Thyroid gland (tissue), 4 donors: ENCODE measurements at places on chromosomes 2 and 18. TPM values are rescaled to one million over a fixed set of nuclear protein-coding genes. Genes with fewer than 3 reads are reported as not detected.
A peak's percentile ranks its signal among the peaks of the same experiment; 100 is the strongest.

- H3K27me3 ChIP-seq, result no peaks in the 10 kb centered on the region
- no peak overlapping the region for H3K27ac ChIP-seq
- DNase-seq, result no peak
- no peak overlapping the region for H3K4me3 ChIP-seq
Measured at GRCh38 chr2:66134138-66134701, 300.7 kb upstream of the MEIS1 start.

MC4R gene
- total RNA-seq, result not detected

DNA sequence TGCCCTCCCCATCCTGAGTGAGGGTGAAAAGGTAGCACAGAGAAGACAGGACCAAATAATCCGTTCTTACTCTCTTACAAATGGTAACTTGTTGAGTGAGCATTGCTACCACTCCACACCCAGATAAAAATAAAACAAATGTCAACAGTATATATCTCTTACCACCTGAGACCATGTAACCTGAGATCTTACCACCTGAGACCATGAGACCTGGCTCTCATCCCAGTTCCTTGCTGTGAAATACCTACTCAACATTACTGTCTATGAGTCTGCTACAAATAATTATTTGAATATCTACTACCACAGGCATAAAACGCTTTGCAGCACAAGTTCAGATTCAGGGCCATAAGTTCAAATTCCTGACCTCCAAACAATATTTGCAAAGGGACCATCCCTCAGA, 234.7 kb downstream of the C1D start:
- no peak overlapping the region for H3K27ac ChIP-seq
- no peaks in the 10 kb centered on the region for H3K36me3 ChIP-seq
- DNase-seq, result no peak
- H3K4me1 ChIP-seq, result peaks cover 7% of the 10 kb centered on the region
- H3K27me3 ChIP-seq, result no peaks in the 10 kb centered on the region

DNA sequence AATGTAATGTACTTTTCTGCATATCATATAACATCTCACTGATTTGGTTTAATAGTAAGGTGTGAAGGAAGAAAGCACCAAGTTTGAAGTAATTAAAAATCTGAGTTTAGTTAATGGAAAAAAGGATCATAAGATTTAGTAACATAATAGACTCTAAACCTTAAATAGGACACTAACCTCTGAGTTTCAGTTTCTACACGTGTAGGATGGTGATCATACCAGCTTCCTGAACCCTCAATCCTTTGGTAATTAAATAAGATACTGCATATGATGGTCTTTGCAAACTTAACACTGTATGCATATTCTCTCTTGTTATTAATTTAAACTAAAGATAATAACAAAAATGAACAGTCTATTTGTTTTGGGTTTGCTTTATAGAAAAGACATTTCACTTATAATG, 216.8 kb downstream of the NUP35 start:
- no peaks in the 10 kb centered on the region for H3K4me1 ChIP-seq
- no peak for DNase-seq
- H3K36me3 ChIP-seq, result no peaks in the 10 kb centered on the region
- H3K4me3 ChIP-seq, result no peak overlapping the region
- H3K27ac ChIP-seq, result no peak overlapping the region

GRCh38 chr2:241901018-241901380, 31.5 kb downstream of the RTP5 start:
- DNase-seq, result no peak
- H3K36me3 ChIP-seq, result no peaks in the 10 kb centered on the region
- no peaks in the 10 kb centered on the region for H3K27me3 ChIP-seq

GRCh38 chr18:48800466-48800865, 150.3 kb downstream of the SMAD7 start:
- H3K4me1 ChIP-seq, result peaks cover 66% of the 10 kb centered on the region
- peak overlapping the region; percentile 91 for H3K27ac ChIP-seq
- no peak for DNase-seq
- no peaks in the 10 kb centered on the region for H3K36me3 ChIP-seq
- no peak overlapping the region for H3K4me3 ChIP-seq

GRCh38 chr2:143690235-143690634, 561.0 kb downstream of the ARHGAP15 start:
- DNase-seq, result no peak
- no peaks in the 10 kb centered on the region for H3K4me1 ChIP-seq

DNA sequence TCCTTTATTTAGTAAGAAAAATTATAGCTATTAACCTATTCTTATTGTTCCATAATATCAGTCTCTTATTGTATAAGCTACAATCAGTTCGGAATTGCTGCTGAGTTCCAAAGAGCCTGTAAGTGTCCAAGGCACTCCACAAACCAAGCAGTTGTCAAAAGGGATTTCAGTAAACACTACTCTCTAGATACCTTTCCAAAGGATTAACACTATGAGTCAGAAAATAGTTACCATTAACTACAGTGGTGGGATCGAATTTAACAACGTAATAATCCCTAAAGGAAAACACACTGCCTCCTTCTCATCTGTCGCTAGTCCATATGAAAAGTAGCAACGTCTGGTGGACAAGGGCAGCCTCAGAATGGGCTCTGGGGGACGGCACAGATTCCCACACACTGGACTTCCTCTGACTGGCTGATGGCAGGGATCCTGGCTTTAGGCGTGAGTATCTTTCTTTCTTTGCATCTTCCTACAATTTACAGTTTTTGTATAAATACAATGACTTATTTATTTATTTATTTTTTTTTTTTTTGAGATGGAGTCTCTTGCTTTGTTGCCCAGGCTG, 8.8 kb downstream of the TGFBRAP1 start:
- no peaks in the 10 kb centered on the region for H3K36me3 ChIP-seq
- H3K4me1 ChIP-seq, result peaks cover 14% of the 10 kb centered on the region
- peak overlapping the region; percentile 18 for H3K27ac ChIP-seq
- DNase-seq, result no peak

GRCh38 chr2:69134306-69134945, 121.4 kb downstream of the ANTXR1 start:
- H3K27me3 ChIP-seq, result no peaks in the 10 kb centered on the region
- H3K36me3 ChIP-seq, result no peaks in the 10 kb centered on the region
- H3K4me1 ChIP-seq, result no peaks in the 10 kb centered on the region
- no peak overlapping the region for H3K4me3 ChIP-seq

RAD51AP2 gene
- not detected for total RNA-seq

GPAT2 gene
- 7.5 TPM for total RNA-seq

ATP6V1C2 gene
- not detected for total RNA-seq

BOK gene
- 24.9 TPM for total RNA-seq

TMEM163 gene
- total RNA-seq, result 0.67 TPM

DNA sequence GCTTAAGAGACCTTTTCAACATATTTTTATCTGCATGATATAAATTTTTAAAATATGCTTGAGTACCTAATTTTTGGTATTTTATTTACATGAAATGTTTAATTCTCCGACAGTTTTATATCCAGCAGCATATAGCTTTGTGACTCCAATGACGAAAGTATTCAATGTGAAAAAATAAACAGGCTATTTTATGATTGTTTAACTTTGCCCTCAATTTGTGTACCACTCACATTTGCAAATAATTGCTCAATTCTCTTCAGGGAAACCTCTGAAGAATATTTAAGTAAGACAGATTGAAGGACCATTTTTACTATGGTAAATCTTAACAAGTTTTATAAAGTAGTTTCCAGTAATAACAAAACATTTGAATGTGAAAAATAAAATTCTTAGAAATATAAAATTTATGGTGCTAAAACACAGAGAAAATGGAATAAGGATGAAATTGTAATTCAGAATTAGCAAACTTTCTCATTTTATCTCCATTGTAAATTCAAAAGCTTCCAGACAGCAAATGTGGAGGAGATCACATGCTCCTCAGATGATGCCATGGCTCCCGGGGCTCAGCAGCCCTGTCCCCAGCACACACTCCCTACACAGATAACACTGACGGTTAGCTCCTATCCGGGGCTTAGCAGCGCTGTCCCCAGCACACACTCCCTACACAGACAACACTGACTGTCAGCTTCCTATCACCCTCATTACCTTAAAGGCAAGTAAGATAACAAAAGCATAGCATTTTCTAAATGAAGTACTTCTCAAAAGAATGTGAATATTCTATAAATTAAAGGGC, 39.7 kb downstream of the SH3YL1 start:
- H3K36me3 ChIP-seq, result peaks cover 9% of the 10 kb centered on the region
- no peak overlapping the region for H3K4me3 ChIP-seq
- H3K4me1 ChIP-seq, result no peaks in the 10 kb centered on the region

CENPA gene
- 0.67 TPM for total RNA-seq

- no peaks in the 10 kb centered on the region for H3K36me3 ChIP-seq
- H3K27me3 ChIP-seq, result no peaks in the 10 kb centered on the region
- no peak overlapping the region for H3K4me3 ChIP-seq
- no peaks in the 10 kb centered on the region for H3K4me1 ChIP-seq
Measured at GRCh38 chr18:22145160-22145559, 24.2 kb upstream of the GATA6 start.

DNA sequence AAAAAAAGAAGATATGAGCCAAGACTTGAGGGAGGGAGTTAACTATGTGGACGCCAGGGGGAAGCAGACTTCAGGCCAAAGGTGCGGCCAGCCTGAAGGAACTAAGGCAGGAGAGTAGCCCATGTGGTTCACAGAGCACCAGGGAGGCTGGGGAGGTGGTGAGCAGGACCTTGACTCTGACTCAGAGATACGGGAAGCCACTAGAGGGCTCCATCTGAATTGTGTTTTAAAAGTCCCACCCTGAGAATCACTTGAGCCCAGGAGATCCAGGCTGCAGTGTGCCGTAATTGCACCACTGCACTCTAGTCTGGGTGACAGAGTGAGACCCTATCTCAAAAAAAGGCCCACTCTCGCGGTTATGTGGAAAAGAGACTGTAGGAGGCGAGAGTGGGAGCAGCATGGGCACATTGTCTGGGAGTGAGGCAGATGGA, 12.3 kb downstream of the CEP192 start:
- peak; percentile 48 for DNase-seq
- peaks cover 2% of the 10 kb centered on the region for H3K36me3 ChIP-seq
- H3K27me3 ChIP-seq, result no peaks in the 10 kb centered on the region
- H3K4me3 ChIP-seq, result no peak overlapping the region
- H3K27ac ChIP-seq, result no peak overlapping the region
- no peaks in the 10 kb centered on the region for H3K4me1 ChIP-seq

DNA sequence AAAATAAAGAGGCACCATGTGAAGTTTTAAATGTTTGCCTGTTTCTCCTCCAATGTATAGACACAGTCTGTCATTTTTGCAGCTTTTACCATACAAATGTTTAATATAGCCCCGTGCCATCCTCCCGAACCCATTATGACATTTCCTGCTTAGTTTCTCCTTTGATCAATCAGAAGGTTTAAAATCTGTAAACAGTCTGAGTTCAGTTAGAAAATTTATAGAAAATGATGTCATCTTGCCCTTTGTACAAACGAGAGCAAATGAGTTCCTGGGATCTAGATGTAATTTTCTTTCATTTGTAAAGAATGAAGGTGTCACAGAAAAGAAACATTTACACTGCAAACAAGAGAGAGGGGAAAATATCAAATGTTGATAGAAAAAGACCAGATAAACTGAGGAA, 62.7 kb upstream of the NFU1 start:
- H3K4me3 ChIP-seq, result no peak overlapping the region
- no peaks in the 10 kb centered on the region for H3K27me3 ChIP-seq
- DNase-seq, result no peak
- H3K27ac ChIP-seq, result no peak overlapping the region
- H3K36me3 ChIP-seq, result peaks cover 6% of the 10 kb centered on the region

TFCP2L1 gene
- 188 TPM for total RNA-seq

MRPL53 gene
- 49.4 TPM for total RNA-seq

- H3K4me1 ChIP-seq, result no peaks in the 10 kb centered on the region
- H3K4me3 ChIP-seq, result no peak overlapping the region
- H3K36me3 ChIP-seq, result no peaks in the 10 kb centered on the region
- peak; percentile 15 for DNase-seq
- H3K27me3 ChIP-seq, result no peaks in the 10 kb centered on the region
Measured at GRCh38 chr2:236309669-236310029, 45.4 kb upstream of the ASB18 start.

GRCh38 chr2:237909075-237909695, 49.8 kb downstream of the RAMP1 start:
- H3K36me3 ChIP-seq, result no peaks in the 10 kb centered on the region
- H3K4me3 ChIP-seq, result no peak overlapping the region
- H3K27me3 ChIP-seq, result no peaks in the 10 kb centered on the region
- H3K27ac ChIP-seq, result no peak overlapping the region

- H3K36me3 ChIP-seq, result no peaks in the 10 kb centered on the region
- H3K27me3 ChIP-seq, result no peaks in the 10 kb centered on the region
- no peaks in the 10 kb centered on the region for H3K4me1 ChIP-seq
- H3K27ac ChIP-seq, result no peak overlapping the region
Measured at GRCh38 chr18:33906046-33906445, 318.7 kb downstream of the NOL4 start.

ALPP gene
- total RNA-seq, result not detected

NEURL3 gene
- not detected for total RNA-seq

- no peaks in the 10 kb centered on the region for H3K27me3 ChIP-seq
- H3K27ac ChIP-seq, result no peak overlapping the region
- no peaks in the 10 kb centered on the region for H3K36me3 ChIP-seq
- DNase-seq, result no peak
- H3K4me3 ChIP-seq, result no peak overlapping the region
- no peaks in the 10 kb centered on the region for H3K4me1 ChIP-seq
Measured at GRCh38 chr18:59848002-59848401, 51.8 kb upstream of the PMAIP1 start.

DNA sequence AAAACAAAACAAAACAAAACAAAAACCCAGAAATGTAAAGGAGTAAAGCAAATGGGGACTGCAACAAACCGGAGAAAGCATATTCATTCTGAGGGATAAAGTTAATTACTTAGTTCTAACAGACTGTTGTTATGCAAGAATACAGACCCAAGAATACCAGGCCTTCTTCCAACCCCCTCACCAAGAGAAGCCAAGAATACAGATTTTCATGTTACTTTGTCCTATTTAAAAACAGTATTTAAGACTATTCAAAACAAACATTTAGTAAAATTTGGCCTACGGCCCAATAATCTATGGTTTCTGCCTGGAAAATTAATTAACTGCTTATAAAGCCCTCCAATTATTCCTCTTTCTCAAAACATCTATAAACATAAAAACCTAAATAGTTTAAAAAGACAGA, 91.4 kb downstream of the USP34 start:
- H3K36me3 ChIP-seq, result peaks cover 13% of the 10 kb centered on the region
- H3K4me1 ChIP-seq, result no peaks in the 10 kb centered on the region
- H3K27ac ChIP-seq, result no peak overlapping the region
- no peaks in the 10 kb centered on the region for H3K27me3 ChIP-seq
